ENCODE measurements at places on chromosomes 4 and X.

DNA sequence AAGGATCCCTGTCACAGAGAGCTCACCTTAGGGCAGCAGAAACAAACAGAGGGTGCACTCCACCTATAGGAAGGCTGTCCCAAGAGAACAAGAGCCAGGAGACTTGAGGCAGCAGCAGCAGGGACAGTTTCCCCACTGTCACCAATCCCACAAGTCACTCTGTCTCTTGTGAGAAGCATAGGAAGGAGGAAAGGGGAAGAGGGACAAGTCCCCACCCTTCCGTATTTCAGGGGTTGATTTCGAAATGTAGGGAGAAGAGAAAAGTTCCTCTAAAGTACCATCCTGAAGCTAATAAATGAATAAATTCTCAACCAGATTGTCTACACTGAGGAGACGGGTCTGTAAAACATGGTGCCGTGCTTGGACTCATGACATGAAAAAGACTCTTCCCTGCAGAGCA is 9.5 kb upstream of the TLR8 start:
- no peak for DNase-seq

- no peak for DNase-seq
Measured at GRCh38 chr4:182294451-182294850, 51.2 kb downstream of the TENM3 start.

- DNase-seq = no peak
Measured at GRCh38 chrX:24412637-24413363, 52.3 kb upstream of the PDK3 start.

DNA sequence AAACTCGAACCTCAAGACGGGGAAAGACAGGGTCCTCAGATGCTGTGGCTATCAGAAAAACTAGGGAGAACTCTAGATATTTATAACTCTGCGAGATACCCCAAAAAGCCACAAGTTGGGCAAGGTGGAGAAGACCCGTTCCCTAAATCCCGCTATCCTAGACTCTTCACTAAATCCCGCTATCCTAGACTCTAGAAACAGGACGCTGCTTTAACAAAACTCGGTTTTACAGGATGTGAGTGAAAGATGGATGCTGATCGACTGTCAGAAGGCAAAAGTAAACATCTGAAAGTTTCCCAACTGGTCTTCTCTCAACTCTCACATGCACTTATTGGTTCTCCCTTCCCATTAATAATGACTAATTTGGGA is 270 bp downstream of the DNAAF6 start:
- no peak for DNase-seq

GRCh38 chr4:108010167-108010566 is 20.5 kb downstream of the HADH start:
- no peak for DNase-seq

- no peak for DNase-seq
Measured at GRCh38 chr4:155608225-155608885, 58.3 kb upstream of the GUCY1A1 start.

DNA sequence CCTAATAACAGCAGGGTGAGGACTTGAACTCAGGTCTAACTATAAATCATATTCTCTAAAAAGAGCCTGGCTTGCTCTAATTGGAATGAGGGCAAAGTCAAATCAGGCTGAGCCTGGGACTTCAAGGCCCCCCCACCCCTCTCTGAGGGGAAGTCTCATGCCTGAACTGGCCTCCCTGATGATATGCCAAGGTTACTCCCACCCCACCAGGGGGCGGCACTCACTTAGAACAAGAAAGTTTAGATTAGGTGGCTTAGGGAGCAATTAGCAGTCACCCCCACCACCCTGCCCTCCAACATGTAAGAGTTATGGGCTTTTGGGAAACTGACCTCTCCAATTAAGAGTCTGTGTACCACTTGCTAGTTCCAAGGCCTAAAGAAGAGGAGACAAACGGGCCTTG is 2.7 kb downstream of the FOXO4 start:
- DNase-seq = peak; percentile 31

DNA sequence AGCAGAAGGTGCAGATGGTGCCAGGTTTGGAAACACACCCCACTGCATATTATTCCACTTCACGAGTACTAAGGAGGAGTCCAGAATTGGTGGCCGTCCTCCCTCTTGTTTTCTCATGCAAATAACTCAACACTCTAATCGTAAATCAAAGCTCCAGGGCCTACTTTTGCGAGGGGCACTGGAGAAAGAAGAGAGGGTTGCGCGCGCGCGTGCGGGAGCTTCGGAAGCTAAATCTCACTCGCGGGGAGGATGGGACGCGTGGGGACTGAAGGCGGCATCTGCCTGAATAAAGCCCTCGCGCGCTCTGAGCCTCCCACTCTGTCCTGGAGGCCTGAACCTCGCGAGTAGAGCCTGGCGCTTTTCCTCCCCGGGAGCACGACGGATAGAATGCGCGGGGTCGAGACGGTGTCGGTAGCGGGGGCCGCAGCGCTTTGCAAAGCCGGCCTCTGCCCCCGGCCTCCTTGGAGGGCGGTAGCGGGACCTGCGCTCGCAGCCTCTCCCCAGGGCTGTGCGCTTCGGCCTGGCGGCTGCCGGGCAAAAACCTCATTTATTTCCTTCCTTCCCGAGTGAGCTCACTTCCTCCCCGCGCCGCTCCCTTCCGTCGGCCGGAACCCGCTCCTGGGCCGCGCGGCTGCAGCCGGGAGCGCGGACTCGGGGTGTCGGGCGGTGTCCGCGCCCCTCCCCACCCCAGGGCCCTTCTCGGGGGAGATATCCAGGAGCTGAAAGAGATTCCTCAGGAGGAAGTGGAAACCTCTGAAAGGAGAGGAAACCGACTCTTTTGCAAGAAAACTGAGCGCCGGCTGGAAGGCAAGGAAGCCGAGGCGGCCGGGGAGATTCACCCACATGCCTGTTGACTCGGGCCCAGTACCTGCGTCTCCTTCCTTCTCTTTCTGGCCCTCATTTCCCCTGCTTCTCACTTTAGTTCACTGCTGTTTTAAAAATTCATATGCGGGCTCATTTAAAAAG is 20.7 kb downstream of the HAND2 start:
- no peak for DNase-seq

GRCh38 chrX:134688839-134689238 is 30.6 kb upstream of the PLAC1 start:
- DNase-seq = no peak

DNA sequence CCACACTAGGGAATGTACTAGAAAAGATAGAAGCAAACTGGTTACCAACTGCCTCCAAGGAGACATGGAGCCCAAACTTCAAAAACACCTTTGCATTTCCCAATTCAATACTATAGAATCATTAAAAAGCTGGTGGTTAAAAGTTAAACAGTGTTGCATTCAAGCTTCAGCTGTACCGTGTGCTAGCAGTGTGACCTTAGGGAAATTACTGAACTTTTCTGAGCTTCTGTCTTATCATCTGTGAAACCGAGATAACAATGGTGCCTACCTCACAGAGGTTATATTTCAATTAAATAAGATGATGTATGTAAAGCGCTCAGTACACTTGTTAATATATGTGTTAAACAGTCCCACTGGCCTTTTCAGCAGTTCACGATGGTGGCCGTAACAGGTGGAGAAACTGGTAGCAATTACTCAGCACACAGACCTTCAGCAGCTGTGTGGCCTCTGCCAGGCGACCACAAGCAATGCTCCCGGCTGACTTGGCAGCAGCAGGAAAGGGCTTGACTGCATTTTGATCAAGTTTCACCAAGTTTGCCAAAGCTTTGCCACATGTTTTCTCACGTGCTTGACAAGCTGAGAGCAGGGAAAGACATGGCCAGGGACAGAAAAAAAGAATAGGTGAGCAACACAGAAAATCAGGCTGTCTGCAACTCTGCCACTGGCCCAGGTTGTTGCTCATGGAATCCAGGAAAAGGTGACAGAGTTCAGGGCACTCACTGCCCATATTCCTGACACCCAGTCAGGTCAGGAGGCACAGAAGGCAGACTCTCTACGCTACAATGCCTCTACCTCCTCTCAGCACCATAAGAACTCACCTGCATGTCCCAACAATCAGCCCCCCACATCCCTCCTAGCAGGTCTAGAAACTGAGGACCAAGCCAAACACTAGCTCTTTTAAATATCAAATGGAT is 72.1 kb downstream of the PARM1 start:
- DNase-seq = no peak

DNA sequence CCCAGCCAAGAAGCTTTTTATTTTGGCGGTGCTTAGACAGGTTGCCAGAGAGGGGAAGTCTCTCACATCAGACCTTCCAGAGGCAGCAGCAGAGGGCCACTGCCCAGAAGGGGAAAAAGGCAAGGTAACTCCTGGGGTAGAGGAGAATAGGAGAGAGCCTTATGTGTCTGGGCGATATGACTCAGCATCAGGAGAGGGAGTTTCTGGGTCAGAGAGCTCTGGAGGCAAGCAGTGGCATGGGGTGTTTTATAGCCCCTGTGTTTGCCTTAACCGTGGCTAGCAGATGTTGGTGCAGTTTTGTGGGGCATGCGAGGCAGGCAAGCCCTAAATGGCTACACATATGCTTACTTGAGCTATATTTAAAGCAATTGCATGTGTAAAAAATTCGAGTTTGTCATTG is 8.3 kb upstream of the ZXDB start:
- DNase-seq = no peak

- DNase-seq = no peak
Measured at GRCh38 chrX:72554448-72555140, 18.0 kb downstream of the HDAC8 start.

DNA sequence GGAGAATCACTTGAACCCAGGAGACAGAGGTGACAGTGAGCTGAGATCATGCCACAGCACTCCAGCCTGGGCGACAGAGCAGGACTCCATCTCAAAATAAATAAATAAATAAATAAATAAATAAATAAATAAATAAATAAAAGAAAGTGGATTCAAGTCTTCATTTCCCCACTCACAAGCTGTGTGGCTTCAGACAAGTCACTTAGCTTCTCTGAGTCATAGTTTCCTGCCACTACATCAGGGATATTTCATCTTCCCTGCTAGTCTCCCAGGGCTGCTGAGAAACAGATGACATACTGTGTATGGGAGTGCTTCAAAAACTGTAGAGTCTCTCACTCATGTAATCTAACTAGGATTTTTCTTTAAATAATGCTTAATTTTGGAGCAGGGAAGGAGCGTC is 37.2 kb downstream of the TBC1D9 start:
- DNase-seq = peak; percentile 24

GRCh38 chr4:26692014-26692726 is 108.3 kb downstream of the TBC1D19 start:
- no peak for DNase-seq

GRCh38 chrX:98452456-98452855 is 1568.7 kb downstream of the RPA4 start:
- DNase-seq = no peak

DNA sequence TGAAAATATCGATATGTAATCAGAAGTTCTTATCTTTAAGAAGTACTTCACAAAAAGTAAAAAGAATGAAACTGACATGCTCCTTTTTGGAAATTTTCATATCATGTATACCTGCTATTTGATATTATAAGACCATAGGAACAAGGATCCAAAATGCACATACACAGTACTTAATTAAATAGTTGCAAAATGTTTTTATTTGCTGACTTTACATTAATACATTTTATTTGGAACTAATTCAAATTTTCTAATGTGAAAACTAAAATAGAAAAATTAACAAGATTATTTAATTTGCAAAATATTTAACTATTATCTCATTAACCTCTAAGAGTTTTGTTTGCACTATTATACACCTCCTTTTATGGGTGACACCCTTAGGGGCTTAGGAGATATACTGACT is 155.0 kb downstream of the TRAM1L1 start:
- no peak for DNase-seq

- DNase-seq = no peak
Measured at GRCh38 chr4:147117431-147117830, 171.8 kb upstream of the TTC29 start.

- no peak for DNase-seq
Measured at GRCh38 chrX:131046596-131046995, 11.6 kb upstream of the ARHGAP36 start.

DNA sequence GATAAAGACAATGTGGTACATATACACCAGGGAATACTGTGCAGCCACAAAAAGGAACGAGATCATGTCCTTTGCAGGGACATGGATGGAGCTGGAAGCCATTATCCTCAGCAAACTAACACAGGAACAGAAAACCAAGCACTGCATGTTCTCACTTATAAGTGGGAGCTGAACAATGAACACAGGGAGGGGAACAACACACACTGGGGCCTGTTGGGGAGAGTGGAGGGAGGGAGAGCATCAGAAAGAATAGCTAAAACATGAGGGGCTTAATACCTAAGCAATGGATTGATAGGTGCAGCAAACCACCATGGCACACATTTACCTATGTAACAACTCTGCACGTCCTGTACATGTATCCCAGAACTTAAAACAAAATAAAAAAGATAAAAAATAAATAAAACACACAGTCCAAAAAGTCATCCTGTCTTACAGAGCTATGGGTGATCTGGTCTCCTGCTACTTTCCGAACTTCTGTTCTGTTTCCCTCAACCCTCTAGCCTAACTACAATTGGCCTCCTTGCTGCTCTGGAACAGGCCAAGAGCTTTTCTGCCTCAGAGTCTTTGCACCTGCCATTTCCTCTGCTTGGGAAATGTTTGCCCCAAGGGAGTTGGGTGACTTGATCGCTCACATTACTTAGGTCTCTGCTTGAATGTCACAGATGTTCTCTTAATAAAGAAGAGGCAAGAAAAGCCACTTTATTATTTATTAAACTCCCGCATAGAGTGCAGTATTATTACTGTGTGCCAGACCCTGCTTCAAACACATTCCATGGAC is 1.1 kb upstream of the CD38 start:
- DNase-seq = no peak

DNA sequence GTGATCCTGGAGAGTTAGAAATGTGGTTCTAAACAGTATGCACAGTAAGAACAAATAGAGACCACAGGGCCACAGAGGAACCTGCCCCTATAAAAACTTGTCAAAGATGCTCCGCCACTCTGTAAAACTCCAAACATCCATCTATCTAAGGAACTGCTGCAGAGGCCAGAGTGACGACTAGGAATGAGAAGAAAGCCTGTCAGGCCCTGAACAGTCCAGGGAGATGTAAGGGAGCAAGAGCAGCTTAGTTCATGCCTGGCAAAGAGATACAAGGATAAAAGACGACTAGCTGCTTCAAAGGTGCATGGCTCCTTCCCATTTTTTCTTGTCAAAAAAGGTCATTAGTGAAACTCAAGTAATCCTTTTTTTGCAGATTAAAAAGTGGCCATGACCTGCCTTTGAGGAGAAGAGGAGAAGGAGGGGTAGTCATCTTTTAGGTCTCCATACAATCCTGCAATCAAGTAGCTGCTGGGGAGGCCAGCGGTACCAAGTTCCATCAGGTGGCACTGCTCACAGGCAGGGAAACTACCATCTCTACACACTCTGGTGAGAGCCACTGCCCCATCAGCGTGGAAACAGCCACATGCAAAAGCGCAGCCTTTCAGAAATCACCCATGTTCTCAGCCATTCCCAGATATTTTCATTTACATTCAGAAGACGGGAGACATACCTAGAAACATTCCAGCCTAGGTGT is 162.1 kb downstream of the TSPAN5 start:
- DNase-seq = no peak

DNA sequence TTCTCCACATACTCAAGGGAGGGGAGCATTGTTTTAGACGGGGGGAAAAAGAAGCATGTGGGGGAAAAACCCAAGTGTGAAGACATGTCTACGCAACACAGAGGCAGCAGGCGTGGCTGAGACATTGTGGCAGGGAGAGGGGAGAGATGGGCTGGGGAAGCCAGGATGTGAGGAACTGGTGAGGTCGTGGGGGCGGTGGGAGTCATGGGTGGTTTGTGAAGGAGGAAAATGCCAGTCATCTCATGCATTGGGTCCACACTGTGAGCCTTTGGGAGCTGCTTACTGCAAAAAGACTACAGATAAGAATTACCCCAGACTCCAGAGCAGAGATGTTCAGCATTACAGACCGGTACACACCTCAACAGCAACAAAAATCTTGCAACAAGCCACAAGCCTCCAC is 2.1 kb downstream of the JAKMIP1 start:
- DNase-seq = no peak

- DNase-seq = no peak
Measured at GRCh38 chr4:150580306-150580705, 1.6 kb upstream of the MAB21L2 start.
